ENCODE measurements at places on chromosomes 2 and 18.

- DNase-seq = no peak
Observed at GRCh38 chr2:31354837-31355236, 59.7 kb downstream of the XDH start.

DNA sequence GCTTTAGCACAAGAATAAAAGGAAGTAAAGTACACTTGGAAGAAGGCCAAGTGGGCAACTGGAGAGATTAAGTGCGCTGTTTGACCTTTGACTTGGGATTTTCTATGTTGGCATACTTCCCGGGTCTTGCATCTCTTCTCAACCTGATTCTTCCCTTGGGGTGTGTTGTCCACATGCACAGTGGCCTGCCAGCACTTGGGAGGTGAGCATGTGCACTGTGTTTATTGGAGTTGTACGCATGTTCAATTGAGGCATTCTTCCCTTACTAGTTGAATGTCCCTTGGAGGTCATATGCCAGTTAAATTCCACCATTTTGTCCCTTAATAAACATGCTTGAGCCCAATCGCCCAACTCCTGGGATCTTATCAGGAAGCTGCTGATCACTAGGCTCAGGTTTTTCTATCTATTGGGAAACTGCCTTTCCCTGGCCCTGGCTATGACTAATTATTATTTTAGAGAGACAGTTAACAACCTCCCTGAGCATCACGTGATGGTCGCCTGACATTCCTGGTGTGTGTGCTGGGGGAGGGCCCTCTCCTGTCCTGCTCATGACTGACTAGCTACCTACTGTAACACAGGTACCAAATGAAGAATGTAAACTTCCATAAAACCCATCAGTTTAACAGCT is 62.5 kb upstream of the RAPGEF4 start:
- no peak for DNase-seq

- DNase-seq = no peak
Observed at GRCh38 chr2:212360068-212360460, 178.5 kb downstream of the ERBB4 start.

- no peak for DNase-seq
Observed at GRCh38 chr2:12733846-12734245, 17.1 kb downstream of the TRIB2 start.

DNA sequence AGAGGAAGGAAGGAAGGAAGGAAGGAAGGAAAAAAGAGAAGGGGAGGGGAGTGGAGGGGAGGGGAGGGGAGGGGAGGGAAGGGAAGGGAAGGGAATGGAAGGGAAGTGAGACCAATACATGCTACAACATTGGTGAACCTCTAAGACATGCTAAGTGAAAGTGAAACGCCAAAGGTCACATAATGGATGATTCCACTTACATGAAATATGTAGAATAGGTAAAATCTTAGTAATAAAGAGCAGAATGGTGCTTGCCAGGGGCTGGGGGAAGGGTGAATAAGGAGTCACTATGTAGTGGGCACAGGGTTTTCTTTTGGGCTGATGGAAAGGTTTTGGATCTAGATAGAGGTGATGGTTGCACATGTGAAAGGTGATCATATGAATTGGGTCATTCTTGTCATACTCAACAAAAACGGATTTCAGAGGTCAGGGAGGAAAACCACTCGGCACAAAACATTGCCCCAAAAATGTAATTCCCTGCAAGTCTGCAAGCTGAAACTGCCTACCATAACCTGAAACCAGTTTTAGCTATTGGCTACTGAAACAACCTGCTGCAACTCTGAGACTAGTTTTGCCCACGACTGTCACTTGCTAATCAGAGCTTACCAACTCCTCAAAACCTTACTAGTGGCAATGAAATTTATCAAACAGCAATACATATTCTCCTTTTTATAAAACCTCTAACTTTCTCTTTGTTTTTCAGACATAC is 59.2 kb downstream of the CCDC141 start:
- DNase-seq = no peak

GRCh38 chr18:41320100-41320499 is 634.9 kb upstream of the PIK3C3 start:
- DNase-seq = no peak

Measured in hematopoietic multipotent progenitor cell treated with erythropoietin and hydrocortisone succinate and interleukin-3 and kit ligand, for 15 days (in vitro differentiated cells).